ENCODE measurements at places on chromosomes 1 and 21. TPM values are rescaled to one million over a fixed set of nuclear protein-coding genes. Genes with fewer than 3 reads are reported as not detected.

DNA sequence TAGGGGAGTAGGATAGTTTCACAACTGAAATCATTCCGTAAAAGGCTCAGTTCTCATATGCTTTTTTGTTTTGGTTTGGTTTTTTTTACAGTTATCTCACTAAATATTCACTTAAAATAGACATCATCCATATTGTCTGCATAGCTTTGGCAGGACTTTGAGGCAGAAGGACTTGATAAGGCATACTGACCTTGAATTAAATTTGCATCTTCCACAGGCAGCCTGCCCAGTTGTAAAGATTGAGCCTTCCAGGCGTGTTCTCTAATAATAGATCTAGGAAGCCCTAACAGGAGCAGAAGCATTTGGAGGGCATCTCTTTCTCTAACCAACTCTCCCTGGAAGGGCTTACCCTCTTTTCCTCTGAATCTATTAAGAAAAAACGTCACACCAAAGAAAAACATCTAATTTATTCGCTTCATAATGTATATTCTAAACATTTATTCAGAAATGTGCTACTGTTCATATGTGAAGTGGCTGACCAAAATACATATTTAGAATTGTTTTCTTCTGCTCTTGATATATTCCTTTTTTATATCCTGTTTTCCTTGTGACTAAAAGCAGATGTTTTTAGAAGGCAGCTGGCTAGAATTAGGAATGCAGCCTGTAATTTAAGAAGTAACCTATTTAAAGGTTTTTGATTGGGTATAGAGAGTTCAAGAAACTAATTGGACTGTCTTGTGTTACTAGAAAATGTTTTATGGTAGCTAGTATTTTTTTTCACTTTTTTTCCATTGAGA, 20.2 kb downstream of the DESI2 start:
- DNase-seq, result no peak

GRCh38 chr1:51285055-51285454, 45.3 kb downstream of the TTC39A start:
- DNase-seq, result no peak

- no peak for DNase-seq
Observed at GRCh38 chr21:33149181-33149580, 79.2 kb downstream of the OLIG1 start.

- no peak for DNase-seq
Observed at GRCh38 chr1:39508857-39509305, 17.4 kb downstream of the BMP8A start.

DNA sequence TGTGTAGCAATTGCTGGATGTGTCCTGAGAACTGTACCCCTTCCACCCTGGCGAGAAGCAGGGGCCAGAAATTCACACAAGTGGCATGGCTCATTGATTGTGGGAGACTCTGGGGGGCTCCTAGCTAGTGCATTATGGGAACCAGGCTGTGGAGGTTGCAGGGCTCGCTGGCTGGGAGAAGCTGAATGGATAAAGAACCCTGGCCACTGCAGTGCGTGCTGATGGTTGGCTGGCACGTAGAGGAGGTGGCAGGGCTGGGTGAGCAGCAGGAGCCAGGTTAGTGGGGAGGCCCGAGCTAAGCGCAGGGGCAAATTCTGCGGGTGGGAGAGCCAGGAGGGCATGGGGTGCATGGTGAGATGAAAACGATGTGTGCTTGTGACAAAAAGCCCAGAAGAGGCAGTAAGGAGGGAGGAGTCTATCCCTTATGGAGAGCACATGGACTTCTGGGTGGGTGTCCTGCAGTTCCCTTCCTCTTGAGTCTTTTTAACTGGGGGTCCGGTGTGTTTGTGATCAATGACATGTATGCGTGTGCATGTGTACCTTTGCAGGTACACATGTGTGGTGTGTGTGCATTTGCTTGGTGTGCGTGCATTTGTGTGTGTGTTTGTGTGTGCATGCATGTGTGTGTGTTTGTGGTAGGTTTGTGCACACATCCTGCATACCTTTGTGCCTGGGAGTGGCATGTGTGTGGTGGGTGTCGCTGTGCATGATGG, 3.6 kb downstream of the GUK1 start:
- no peak for DNase-seq

RPE65 gene
- total RNA-seq, result not detected

- DNase-seq, result no peak
Observed at GRCh38 chr1:246680190-246680589, 44.0 kb upstream of the SCCPDH start.

ABCD3 gene
- 35.0 TPM for total RNA-seq

ANKRD34A gene
- total RNA-seq, result 0.09 TPM

TSPAN2 gene
- 3.7 TPM for total RNA-seq

WNT3A gene
- not detected for total RNA-seq

GRCh38 chr21:16570171-16570570, 840.4 kb downstream of the USP25 start:
- no peak for DNase-seq

AK5 gene
- total RNA-seq, result 0.59 TPM

DNA sequence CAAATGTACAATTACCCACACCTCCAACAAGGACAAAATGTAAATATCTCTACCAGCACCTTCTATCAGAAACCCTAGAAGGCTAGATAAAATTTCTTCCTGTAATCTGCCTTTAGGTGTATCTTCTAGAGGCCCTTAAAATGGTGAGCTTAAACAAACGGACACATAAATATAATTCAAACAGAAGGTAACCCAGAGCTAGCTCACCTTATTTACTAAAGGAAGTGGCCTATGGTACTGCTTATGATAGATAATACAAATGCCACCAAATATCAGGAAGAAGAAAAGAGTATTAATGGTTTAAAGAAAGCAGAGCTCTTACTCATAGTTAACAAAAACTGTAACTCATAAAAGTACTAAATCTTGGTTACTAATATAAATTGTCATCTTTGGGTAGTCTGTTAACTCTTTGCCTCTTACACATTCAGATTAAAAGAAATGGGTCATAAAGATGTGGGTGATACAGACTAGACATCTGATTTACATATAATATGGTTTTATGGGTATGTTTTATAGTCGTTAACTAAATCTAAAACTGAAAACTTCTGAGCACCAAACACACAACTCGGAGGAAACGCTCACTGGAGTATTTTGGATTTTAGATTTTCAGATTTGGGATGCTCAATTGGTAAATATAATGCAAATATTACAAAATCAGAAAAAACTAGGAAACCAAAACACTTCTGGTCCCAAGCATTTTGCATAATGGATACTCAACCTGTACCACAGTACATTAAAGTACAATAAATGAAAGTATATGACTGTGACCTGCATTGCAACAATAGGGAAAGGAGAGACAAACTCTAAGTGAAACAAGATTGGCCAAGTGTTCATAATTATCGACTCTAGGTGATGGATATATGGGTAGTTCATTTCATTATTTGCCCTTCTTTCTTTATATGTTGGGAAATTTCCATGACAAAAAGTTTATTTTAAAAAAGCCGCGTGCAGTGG, 23.2 kb downstream of the TRIT1 start:
- no peak for DNase-seq

KRTAP19-3 gene
- total RNA-seq, result not detected

DNA sequence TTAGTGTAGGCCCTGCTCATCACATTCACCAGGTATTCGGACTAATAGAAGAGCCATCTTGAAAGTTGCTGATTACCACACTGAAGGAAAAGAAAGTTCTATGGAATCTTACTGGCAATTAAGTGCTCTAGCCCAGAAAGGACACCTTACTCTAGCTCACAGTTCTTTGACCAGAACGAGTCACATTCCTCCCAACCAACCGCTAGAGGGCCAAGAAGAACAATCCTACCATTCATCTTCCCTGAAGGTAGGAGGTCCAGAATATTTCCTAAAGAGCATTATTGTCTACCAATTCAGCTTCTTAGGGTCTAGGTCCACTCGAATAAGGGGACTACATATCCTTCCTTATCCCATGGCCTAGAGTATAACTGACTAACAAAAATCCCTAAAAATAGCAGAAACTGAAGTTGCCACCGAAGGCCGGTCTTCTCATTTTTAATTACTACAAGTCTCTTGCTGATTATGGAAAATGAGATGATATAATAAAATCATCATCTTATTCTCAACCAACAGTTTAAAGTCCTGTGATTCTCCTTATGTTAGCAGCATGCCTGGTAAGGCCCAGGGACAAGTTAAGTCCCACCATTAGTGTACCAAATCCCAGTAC, 2.7 kb upstream of the FMO1 start:
- no peak for DNase-seq

DNA sequence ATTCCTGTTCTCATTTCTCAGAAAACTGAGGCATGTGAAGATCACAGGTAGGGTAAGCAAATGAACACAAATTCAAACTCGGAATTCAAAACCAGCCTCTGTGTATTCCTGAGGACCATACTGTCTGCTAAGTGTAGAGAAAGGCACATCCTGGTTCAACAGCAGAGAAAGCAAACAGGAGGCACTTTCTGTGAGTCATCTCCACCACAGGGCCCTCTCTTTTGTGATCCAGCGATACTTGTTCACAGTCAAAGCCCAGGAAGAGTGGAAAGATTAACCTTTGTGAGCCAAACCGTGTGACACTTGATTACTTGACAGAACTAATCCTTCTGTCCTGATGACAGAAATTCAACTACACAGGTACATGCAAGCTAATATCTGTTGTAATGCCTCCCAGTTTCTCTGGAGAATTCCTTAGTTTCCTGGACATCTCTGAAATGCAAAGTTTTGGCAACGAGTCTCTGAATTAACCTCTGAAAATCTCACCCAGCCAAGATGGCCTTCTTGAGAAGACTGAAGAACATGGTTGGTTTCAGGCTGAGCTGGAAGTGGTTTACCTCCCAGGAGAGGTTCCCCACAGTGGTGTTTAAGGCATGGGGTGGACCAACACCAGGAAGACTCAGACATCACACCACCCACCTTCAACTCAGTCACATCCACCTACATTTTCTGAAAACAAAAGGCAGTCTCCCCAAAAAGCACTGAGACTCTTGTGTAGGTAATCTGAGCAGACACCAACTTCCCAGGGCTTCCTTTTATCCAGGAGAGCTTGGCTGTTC, 98.2 kb upstream of the ERG start:
- DNase-seq, result no peak

THEM5 gene
- total RNA-seq, result not detected

- DNase-seq, result no peak
Observed at GRCh38 chr1:21490774-21491487, 18.3 kb upstream of the ALPL start.

DNA sequence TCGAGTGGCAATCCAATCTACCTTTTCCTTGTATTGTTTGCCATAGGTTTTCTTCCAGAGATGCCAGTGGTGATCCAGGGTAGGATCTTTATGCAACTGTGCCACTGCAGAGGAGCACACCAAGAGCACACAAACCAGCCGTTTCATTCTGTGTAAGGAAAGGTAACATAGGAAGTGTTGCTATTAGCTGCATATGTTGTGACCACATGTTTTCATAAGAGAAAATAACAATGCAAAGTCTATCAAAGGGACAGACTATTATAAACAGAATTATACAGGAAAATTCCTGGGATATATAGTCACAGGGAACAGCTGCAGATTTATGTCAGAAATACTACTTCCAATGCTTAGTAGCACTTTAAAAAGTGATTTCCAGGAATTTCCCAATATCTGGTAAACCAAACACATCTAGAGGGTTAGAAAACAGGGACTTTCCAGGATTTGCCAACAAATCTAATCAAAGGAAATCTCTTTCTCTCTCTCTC, 919 bp downstream of the CTSS start:
- DNase-seq, result no peak
